GM12865 (cell line): ENCODE measurements at places on chromosomes 12 and 14.

GRCh38 chr12:84696908-84697540, 215.6 kb downstream of the SLC6A15 start:
- no peak for DNase-seq

DNA sequence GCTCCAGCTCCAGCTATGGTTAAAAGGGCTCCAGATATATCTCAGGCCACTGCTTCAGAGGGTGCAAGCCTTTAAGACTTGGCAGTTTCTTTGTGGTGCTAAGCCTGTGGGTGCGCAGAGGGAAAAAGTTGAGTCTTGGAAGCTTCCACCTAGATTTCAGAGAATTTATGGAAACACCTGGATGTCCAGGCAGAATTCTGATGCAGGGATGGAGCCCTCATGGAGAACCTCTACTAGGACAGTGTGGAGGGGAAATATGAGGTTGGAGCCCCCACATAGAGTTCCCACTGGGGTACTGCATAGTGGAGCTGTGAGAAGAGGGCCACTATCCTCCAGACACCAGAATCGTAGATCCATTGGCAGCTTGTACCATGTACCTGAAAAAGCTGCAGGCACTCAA, 69.9 kb downstream of the SDR9C7 start:
- no peak for DNase-seq

DNA sequence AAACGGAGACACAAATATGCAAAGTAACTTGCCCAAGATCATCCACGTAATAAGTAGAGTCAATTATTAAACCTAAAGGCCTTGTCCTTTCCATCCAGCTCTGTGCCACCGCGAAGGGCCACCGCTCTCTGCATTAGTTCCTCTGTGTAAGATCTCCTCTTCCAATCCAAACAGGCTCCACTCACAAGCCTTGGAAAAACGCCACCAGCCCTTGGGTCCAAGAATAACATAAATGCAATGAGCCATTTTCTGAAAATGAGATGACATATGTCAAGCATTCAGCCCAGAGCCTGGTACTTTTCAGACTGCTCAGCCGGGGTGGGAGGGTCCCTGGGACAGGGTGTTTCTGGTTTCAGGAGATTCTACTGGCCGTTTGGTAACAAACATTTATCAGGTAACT, 30.0 kb downstream of the DGLUCY start:
- DNase-seq, result no peak

- DNase-seq, result no peak
Measured at GRCh38 chr12:115474539-115475353, 790.8 kb upstream of the TBX3 start.

DNA sequence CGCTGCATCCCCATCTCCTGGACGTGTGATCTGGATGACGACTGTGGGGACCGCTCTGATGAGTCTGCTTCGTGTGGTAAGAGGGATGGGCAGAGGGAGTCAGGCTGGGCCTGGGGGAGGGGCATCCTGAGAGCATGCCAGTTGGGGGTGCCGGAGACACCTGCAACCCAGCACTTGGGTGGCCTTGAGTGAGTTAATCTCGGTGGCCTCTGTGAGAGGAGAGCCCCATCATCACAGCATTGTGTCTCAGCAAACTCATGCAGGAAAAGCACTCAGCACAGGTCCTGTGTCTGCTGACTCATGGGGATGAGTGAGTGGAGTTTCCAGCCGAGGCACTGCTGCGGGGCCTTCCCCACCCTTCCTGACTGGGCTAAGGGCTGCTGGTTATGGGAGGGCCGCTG, 19.6 kb upstream of the LRP1-AS start:
- no peak for DNase-seq

DNA sequence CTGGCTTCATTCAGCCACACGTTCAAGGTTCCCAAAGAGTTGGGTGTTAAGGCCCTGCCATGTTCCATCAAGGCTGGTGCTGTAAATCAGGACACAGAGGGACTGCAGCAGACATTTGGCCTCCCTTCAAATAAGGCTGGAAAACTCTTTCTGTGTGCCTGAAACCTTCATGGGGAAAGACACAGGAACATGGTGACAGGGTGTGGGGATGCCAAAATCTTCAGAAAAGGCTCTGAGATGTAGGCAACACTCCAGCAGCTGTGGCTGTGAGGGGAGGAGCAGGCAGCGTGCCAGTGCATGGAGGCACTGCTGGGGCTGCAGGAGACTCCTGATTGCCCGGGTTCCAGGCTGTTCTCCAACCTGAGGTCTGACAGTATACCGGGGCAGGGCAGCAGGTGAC, 15.0 kb downstream of the POMT2 start:
- no peak for DNase-seq

- no peak for DNase-seq
Measured at GRCh38 chr14:67941456-67942018, 122.0 kb downstream of the RAD51B start.

GRCh38 chr14:100660882-100661635, 65.6 kb upstream of the DLK1 start:
- DNase-seq, result no peak

GRCh38 chr14:101402936-101403660, 158.2 kb upstream of the DIO3 start:
- DNase-seq, result no peak

GRCh38 chr12:32146074-32146873, 39.6 kb downstream of the BICD1 start:
- DNase-seq, result peak; percentile 61

GRCh38 chr14:65356327-65356836, 56.1 kb upstream of the FUT8 start:
- peak; percentile 42 for DNase-seq

- DNase-seq, result peak; percentile 17
Measured at GRCh38 chr14:51539571-51540037, 112.1 kb upstream of the FRMD6 start.

- peak; percentile 13 for DNase-seq
Measured at GRCh38 chr12:100324498-100324897, 32.4 kb upstream of the SLC17A8 start.

- no peak for DNase-seq
Measured at GRCh38 chr14:76153919-76154318, 2.2 kb downstream of the GPATCH2L start.

DNA sequence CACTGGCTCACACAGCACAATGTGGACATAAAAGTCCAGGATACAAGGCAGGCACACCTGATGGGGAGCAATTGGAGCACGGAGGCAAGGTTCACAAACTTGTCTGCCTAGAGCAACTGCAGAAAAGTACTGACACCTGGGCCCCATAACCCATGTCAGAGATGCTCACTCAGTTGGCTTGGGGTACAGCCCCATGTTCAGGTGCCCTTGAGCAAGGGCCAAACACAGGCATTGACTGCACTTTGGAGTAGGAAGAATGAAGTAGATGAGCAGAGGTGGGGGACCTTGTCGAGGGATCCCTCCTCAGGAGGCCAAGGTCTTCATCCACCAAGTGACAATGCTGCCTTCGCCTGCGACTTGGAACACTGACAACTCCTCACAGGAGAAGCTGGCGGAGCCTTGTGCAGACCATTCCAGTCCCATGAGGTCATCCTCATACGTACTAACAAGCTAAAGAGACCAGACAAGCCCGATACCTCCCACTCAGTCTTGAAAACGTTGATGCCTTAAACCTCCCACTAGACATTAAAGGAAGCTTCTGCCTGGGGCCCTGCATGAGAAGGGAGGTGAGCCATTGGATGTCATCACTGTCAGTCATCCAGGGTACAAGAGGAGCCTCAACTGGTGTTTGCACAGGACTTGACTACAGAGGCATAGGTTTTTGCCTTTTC, 42.5 kb upstream of the C14orf180 start:
- DNase-seq, result no peak

GRCh38 chr12:132711080-132711843, 620 bp downstream of the PGAM5 start:
- DNase-seq, result peak; percentile 57

- peak; percentile 57 for DNase-seq
Measured at GRCh38 chr12:94644141-94644979, 6.0 kb downstream of the TMCC3 start.

DNA sequence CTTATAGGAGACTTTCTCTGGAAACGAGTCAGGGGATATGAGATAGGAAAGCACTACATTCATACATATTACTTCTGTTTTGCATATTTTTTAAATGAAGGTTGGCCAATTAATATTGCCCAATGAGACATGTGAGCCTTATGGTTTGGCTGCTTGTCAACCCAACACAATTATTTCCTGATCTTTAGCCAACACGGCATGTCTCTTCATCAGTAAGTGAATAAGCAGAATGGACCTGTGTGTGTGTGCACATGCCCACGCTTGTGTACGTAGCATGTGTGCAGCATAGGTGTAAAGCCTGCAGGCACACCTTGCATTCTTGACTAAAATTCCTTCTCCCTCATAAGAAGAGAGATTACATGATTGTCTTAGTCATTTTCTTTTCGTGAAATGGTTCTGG, 88.3 kb downstream of the STON2 start:
- DNase-seq, result no peak

- DNase-seq, result no peak
Measured at GRCh38 chr12:3002646-3003045, 43.4 kb downstream of the TEAD4 start.

GRCh38 chr12:51448618-51449256, 24.1 kb downstream of the SLC4A8 start:
- DNase-seq, result no peak

- DNase-seq, result no peak
Measured at GRCh38 chr12:62211510-62211909, 48.7 kb upstream of the USP15 start.

GRCh38 chr14:101090976-101091375, 187.5 kb upstream of the RTL1 start:
- no peak for DNase-seq

DNA sequence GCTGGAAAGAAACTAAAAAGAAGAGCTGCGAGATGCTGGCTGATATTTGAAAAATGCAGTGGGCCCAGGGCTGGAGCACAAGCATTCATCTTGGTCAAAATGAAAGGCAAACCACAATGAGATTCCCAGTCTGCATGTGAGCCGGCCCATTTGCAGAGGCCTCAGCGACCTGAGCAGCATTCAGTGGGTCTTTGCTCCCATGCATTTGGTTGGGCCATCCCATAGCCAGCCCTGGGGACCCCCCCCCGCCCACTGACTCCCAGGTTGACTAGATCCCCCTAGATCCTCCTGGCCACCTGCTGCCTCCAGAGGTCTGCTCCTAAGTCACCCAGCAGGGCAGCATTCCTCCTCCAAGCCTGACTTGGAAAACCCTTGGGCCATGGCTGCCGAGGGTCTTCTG, 59.8 kb downstream of the PRMT8 start:
- DNase-seq, result no peak

GRCh38 chr14:53979747-53980642, 23.4 kb upstream of the BMP4 start:
- DNase-seq, result no peak

- DNase-seq, result no peak
Measured at GRCh38 chr12:94421868-94422740, 37.6 kb downstream of the CEP83 start.

- DNase-seq, result peak; percentile 56
Measured at GRCh38 chr12:62848418-62848817, 86.5 kb downstream of the PPM1H start.

DNA sequence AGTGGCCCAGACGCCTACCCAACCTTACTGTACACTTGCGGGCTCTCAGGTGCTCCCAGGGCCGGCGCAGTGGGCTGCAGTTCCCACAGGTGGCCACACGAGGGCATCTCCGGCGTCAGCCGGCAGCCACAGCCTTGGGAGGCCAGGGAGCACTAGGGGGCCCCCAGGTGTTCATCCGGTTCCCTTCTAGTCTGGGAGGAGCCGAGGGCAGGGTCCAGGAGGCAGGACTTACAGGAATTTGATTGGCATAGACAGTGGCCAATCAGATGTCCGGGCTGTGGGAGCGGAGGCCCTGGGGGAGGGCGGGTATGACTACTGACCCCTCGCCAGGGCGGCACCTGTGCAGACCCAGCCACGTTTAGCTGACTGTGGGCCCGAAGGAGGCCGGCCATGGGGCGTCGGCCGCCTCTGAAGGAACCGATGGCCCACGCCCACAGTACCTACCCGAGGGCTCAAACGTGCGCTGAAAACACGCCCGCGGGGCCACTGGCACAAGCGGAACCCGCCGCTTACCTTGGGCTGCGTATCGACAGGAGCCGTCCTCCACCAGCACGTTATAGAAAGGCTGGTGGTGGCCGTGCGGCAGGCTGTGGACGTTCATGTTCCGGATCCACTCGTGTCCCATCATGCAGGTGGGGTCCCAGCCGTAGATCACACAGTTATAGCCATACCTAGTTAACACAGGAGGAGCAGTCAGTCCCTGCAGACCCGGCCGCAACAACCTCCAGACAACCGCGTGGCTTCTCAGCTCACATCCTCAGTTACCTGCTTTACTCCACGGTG, 34.8 kb downstream of the FBXO21 start:
- peak; percentile 89 for DNase-seq

DNA sequence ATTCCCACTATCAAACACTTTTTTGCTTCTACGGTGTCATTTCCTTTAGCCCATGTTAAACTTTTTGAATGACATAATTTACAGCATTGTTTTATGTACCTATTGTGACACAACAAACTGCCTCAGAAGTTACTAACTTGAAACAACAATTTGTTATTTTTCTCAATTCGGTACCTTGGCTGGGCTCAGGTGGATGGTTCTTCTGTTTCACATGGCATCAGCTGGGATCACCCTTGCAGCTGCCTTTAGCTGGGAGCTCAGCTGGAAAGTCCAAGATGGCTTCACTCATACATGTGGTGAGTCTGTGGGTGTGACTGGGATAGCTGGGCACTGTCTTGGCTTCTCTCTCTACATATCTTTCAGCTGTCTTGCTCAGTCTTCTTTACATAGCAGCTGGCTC, 156.0 kb downstream of the GXYLT1 start:
- DNase-seq, result no peak

GRCh38 chr14:33483110-33483509, 467.8 kb downstream of the EGLN3 start:
- no peak for DNase-seq

- DNase-seq, result no peak
Measured at GRCh38 chr14:104707608-104708595, 16.1 kb upstream of the ADSS1 start.

- no peak for DNase-seq
Measured at GRCh38 chr12:47238669-47239114, 158.9 kb upstream of the AMIGO2 start.

- DNase-seq, result peak; percentile 32
Measured at GRCh38 chr12:64010069-64010686, 165.7 kb downstream of the SRGAP1 start.

DNA sequence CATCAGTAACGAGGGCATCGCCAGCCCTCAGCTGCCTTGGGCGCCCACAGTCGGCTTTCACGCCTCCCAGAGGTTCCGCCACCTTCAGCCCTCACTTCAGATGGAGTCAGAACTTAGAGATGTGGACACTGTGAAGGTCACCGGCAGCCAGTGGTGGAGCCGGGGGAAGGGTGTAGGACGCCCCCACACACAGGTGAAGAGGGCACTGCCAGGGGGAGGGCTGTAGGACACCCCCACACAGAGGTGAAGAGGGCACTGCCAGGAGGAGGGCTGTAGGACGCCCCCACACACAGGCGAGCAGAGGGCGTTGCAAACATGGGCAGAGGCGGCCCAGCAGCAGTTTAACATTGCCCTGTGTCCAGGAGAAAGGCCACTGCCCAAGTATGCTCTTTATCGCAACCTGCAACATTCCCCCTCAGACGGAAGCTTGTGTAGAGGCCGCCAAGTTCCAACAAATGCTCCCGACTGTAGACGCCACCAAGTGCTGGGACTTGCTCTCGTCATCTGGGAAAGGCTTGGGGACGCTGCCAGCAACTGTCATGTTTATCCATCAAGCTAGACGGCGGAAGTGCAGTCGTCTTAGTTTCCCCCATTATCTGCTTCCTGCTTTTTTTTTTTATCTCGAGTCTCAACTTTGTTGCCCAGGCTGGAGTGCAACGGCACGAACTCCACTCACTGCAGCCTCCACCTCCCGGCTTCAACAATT, 4.9 kb upstream of the ANKLE2 start:
- DNase-seq, result no peak
